Tibial nerve (tissue), 4 donors: ENCODE measurements at places on chromosomes 1 and 21. TPM values are rescaled to one million over a fixed set of nuclear protein-coding genes. Genes with fewer than 3 reads are reported as not detected.

Gene GPR25
- total RNA-seq: not detected

Gene IL20
- not detected for total RNA-seq

Gene GRIK3
- 26.2 TPM for total RNA-seq

Gene ORC1
- total RNA-seq: 0.39 TPM

Gene GRIK1
- total RNA-seq: 2.5 TPM

Gene ABL2
- 23.9 TPM for total RNA-seq

Gene ARTN
- 1.4 TPM for total RNA-seq

Gene COL24A1
- total RNA-seq: 2.8 TPM

Gene MXRA8
- 428 TPM for total RNA-seq

Gene KRTAP22-2
- not detected for total RNA-seq

- H3K27me3 ChIP-seq: no peaks in the 10 kb centered on the region
- no peaks in the 10 kb centered on the region for H3K4me1 ChIP-seq
These were observed 519 bp upstream of the IQCC start for GRCh38 chr1:32204943-32205361.

DNA sequence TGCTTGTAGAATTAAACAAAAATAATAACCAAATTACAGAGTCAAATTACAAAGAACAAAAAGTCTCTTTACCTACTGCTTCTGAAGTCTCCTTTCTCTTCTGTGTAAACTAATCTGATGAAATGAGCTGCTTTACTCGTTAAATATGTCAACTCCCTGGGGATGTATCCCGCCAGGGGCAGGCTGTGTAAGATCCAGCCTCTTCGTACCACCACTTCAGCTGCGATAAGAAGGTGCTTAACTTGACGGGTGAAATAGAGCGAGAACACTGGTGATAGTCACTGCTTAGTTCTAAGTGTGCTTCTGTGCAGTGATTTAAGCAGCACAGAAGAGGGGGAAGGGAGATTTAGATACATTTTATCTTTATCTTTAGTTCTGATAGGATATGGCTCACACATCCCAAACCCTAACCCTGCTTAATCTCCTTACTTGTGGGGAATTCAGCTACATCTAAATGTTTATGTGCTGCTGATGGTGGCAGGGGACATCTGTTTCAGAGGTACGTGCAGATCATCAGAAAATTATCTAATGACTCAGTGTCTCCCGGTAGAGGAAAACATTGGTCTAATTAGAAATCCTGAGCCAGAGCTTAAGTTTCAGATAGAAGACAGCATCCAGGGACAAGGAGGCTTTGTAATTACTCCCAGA, 46.0 kb downstream of the RHOU start:
- no peak for DNase-seq
- no peaks in the 10 kb centered on the region for H3K36me3 ChIP-seq
- H3K4me1 ChIP-seq: no peaks in the 10 kb centered on the region
- no peak overlapping the region for H3K27ac ChIP-seq
- H3K4me3 ChIP-seq: no peak overlapping the region

GRCh38 chr1:198605406-198605805, 33.4 kb upstream of the PTPRC start:
- DNase-seq: no peak
- H3K4me3 ChIP-seq: no peak overlapping the region
- no peak overlapping the region for H3K27ac ChIP-seq
- H3K4me1 ChIP-seq: no peaks in the 10 kb centered on the region

DNA sequence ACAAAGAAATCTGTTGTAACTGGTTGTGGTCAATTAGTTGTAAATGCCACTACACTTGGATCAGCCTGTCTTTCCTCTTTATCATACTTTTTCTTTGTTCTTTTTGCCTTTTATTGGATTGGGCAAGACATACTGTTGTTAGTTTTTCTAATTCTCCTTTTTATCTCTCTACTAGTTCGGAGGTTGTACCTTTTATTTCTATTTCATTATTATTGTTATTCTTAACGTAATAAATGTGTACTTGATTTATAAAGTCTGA, 59.2 kb downstream of the IVNS1ABP start:
- no peaks in the 10 kb centered on the region for H3K4me1 ChIP-seq
- H3K27me3 ChIP-seq: no peaks in the 10 kb centered on the region
- H3K36me3 ChIP-seq: no peaks in the 10 kb centered on the region
- no peak overlapping the region for H3K4me3 ChIP-seq
- H3K27ac ChIP-seq: peak overlapping the region; percentile 29

- no peak overlapping the region for H3K4me3 ChIP-seq
- no peaks in the 10 kb centered on the region for H3K36me3 ChIP-seq
- no peak overlapping the region for H3K27ac ChIP-seq
These were observed 67.0 kb upstream of the ZRANB2 start for GRCh38 chr1:71147637-71148360.

- H3K27ac ChIP-seq: no peak overlapping the region
- peaks cover 8% of the 10 kb centered on the region for H3K4me1 ChIP-seq
- DNase-seq: no peak
- no peak overlapping the region for H3K4me3 ChIP-seq
These were observed 57.6 kb downstream of the NENF start for GRCh38 chr1:212490276-212490675.

DNA sequence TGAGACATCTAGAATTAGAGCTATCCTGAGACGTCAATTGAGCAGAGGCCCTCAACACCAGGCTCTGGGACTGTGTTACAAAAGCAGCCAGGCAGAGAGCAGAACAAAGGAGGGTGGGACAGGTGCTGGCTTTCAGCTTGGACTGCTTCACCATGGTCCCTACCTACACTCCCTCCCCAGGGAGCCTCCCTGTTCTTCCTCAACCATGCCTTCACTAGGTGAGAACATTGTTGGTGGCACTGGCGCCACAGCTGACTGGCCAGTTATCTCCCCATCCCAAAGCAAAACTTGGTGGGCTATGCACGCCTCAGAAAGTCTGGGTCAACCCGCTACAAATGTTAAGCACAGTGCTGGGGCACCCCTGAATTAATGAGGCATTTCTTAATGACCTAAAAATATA, 87.8 kb downstream of the NMNAT2 start:
- DNase-seq: no peak
- no peak overlapping the region for H3K27ac ChIP-seq
- H3K27me3 ChIP-seq: peaks cover 4% of the 10 kb centered on the region

DNA sequence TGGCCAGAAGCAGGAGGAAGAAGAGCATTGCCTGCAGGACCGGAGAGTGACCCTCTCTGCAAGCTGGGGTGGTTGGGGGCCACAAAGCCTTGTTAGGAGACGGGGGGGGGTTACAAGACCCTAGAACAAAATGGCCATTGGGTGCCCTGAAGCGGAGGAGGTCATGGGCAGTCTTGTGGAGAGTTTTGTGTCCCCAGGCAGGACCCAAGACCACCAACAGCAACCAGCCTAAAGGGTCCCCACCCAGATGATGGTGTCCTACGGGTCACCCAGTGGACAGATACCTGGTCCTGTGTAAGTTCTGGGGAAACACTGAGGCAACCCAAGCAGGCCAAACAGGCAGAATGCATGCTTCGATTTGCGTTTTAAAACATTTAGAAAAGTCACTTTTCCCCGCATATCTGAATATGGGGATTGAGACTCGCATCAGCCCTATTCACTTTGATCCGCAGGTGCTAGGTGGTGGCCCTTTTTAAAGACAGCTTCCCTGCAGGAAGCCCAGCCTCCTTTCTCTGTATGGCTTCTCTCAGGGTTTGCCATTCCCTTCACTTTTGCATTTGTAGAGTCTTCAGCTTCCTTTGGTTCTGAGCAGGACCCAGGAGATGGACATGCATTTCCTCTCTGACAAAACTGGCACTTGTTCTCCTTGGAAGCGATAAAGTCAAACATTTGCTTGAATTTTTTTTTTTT, 21.1 kb downstream of the GNG4 start:
- H3K36me3 ChIP-seq: no peaks in the 10 kb centered on the region
- peaks cover 30% of the 10 kb centered on the region for H3K4me1 ChIP-seq
- H3K27me3 ChIP-seq: no peaks in the 10 kb centered on the region
- DNase-seq: no peak
- no peak overlapping the region for H3K4me3 ChIP-seq
